Left ventricle myocardium inferior (tissue), 1 donor: ENCODE measurements at places on chromosomes 16 and 17. TPM values are rescaled to one million over a fixed set of nuclear protein-coding genes. Genes with fewer than 3 reads are reported as not detected.

Gene ALDOA
- total RNA-seq: 3,337 TPM

DNA sequence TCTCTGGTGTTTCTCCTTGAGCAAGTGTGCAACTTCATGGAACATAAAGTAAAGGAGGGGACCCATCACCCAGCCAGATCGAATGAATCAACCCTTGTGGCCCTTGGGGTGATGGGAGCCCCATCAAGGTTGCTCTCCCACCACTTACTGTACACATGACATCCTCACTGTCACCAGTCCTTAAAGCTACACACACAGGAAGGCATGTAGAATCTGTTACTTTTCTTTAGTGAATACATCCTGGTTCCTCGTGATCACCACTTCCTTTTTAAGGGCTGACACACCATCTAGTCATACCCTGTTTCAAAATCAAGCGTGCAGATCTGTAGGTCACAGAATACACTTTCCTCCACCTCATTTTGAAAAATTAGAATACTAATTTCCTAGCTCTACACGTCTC lies 22.6 kb upstream of the MPHOSPH6 start:
- no peak for DNase-seq

DNA sequence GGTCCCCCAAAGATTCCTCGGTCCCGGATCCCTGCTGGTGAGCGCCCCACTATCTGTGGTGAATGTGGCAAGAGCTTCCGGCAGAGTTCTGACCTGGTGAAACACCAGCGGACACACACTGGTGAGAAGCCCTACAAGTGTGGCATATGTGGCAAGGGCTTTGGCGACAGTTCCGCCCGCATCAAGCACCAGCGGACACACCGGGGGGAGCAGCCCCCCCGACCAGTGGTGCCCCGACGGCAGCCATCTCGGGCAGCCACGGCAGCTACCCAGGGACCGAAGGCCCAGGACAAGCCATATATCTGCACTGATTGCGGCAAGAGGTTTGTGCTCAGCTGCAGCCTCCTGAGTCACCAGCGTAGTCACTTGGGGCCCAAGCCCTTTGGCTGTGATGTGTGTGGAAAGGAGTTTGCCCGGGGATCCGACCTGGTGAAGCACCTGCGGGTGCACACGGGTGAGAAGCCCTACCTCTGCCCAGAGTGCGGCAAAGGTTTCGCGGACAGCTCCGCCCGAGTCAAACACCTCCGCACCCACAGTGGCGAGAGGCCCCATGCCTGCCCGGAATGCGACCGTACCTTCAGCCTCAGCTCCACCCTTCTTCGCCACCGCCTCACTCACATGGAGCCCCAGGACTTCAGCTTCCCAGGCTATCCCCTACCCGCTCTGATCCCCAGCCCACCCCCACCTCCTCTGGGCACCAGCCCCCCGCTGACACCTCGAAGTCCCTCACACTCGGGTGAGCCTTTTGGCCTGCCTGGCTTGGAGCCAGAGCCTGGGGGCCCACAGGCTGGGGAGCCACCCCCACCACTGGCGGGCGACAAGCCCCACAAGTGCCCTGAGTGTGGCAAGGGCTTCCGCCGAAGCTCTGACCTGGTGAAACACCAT lies 2.8 kb downstream of the ZNF48 start:
- DNase-seq: no peak

DNA sequence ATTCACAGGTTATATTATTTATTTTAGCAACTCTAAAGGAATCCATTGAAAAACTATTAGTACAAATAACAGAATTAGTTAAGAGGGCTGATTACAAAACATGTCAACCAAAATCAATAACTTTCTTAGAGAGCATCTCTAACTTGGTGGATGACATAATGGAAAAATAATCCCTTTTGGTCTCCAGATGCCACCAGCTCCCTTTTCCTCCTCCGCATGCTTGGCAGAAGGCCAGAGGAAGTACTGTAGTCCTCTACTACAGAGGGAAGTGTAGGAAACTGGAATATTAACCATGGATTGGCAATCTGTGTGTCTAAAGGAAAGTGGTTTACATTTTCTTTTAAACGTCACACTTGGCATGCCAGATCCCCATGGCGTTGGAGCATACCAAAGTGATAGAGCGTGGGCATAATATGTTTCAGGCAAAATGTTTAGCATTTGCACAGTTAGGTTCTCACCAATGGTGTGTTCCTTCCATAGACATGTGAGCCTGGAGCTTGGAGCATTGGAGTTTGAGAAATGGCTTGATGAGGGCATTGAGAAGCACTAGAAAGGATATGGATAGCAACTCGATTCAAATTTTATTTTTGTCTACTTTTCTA lies 106.3 kb downstream of the PRKCB start:
- no peak for DNase-seq

Gene ASB16
- 12.9 TPM for total RNA-seq

Gene WFDC1
- 1.3 TPM for total RNA-seq

Gene NGFR
- total RNA-seq: 8.9 TPM

DNA sequence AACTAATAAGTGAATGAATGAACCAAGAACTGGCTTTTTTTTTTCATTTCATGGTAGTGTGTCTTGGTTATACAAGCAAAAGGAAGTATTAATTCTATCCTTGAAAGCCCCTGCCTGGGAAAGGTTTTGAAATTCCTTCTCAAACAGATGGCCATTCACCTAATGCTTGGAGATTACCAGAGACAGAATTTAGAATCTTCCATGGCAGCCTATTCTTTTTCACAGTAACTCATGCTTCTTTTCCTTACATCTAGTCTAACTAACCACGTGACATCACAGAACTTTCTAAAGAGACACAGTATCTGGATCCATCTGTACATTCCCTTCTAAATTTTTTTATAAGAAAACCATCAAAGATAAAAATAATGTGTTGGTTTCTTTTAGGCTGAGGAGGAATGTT lies 151.6 kb downstream of the FTO start:
- DNase-seq: no peak

GRCh38 chr16:72018470-72018869 lies 9.9 kb downstream of the DHODH start:
- DNase-seq: no peak

- no peak for DNase-seq
These were observed 404.9 kb upstream of the CDH5 start for GRCh38 chr16:65961476-65962143.

Gene MEOX1
- 8.4 TPM for total RNA-seq

Gene CCL5
- total RNA-seq: 0.60 TPM

GRCh38 chr16:78647019-78647418 lies 547.6 kb downstream of the WWOX start:
- peak; percentile 19 for DNase-seq

- DNase-seq: no peak
These were observed 85.3 kb downstream of the NDEL1 start for GRCh38 chr17:8520981-8521380.

- DNase-seq: no peak
These were observed 19.3 kb upstream of the ARHGAP44 start for GRCh38 chr17:12769981-12770380.

GRCh38 chr16:21283521-21284289 lies 5.6 kb upstream of the CRYM start:
- peak; percentile 49 for DNase-seq
